Effector memory CD8-positive, alpha-beta T cell (primary cell): ENCODE measurements at places on chromosomes 7 and 10.

DNA sequence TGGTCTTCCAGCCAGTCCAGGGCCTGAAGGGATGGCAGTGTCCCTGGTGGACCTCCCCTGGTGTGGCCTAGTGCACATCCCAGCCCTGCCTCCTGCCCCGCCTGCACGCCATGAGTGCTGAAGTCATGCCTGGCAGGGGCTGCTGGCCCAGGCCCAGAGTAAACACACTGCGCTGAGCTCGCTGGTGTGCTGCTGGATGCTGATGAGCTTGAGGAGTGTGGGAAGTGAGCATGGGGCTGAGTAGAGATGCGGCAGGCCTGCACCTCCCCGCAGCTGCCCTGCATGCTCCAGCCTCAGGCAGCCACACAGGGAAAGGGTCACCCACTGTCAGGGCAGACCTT lies 43.2 kb downstream of the HTRA1 start:
- H3K27ac ChIP-seq, result peak overlapping the region; percentile 23
- H3K4me1 ChIP-seq, result peaks cover under 1% of the 10 kb centered on the region
- no peak for DNase-seq

DNA sequence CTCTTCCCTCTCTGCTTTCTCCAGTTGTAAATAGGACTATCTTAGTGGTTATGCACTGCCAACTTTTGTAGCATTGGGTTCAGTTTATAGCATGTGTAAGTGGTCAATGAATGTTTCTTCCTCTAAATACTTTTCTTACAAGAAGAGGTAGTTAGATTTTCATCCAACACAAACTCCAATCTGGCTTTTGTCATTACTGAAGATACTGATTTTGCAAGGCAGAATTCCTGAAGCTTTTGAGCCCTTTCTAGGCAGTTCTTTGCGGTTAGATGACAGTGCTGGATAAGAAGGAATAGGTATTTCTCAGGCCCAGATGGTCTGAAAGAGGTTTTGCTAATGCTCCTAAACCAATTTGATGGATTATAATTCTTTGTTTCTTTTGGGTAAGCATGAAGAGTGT lies 60.5 kb downstream of the BICC1 start:
- H3K4me1 ChIP-seq, result no peaks in the 10 kb centered on the region
- no peaks in the 10 kb centered on the region for H3K27me3 ChIP-seq
- no peak overlapping the region for H3K27ac ChIP-seq
- no peak for DNase-seq

DNA sequence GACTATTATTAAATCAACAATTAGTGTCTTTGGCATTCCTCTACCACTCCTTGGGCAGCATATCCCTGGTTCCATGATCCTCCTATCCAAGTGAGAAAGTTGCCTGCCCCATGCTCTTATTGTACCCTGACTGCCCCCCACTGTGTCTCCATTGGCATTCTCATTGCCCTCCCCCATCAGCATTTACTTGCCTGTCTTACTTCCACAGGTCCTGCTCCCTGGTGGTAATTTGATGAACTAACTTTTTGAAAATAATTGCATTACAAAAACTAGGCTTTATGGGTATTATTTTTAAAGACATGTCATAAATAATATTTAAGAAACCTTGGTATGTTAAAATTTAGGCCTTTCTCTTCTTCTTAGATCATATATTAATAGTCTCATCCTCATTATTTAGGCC lies 346.4 kb downstream of the PCLO start:
- no peaks in the 10 kb centered on the region for H3K36me3 ChIP-seq
- H3K27me3 ChIP-seq, result no peaks in the 10 kb centered on the region
- H3K4me3 ChIP-seq, result no peak overlapping the region
- H3K27ac ChIP-seq, result no peak overlapping the region
- no peaks in the 10 kb centered on the region for H3K4me1 ChIP-seq

GRCh38 chr10:99975106-99975829 lies 34.5 kb downstream of the DNMBP start:
- H3K4me3 ChIP-seq, result no peak overlapping the region
- no peak overlapping the region for H3K27ac ChIP-seq
- no peak for DNase-seq

- no peaks in the 10 kb centered on the region for H3K27me3 ChIP-seq
- DNase-seq, result no peak
- no peak overlapping the region for H3K27ac ChIP-seq
- H3K4me1 ChIP-seq, result no peaks in the 10 kb centered on the region
- no peaks in the 10 kb centered on the region for H3K36me3 ChIP-seq
- no peak overlapping the region for H3K4me3 ChIP-seq
Measured at GRCh38 chr7:89223900-89224395, 428.4 kb upstream of the TEX47 start.

DNA sequence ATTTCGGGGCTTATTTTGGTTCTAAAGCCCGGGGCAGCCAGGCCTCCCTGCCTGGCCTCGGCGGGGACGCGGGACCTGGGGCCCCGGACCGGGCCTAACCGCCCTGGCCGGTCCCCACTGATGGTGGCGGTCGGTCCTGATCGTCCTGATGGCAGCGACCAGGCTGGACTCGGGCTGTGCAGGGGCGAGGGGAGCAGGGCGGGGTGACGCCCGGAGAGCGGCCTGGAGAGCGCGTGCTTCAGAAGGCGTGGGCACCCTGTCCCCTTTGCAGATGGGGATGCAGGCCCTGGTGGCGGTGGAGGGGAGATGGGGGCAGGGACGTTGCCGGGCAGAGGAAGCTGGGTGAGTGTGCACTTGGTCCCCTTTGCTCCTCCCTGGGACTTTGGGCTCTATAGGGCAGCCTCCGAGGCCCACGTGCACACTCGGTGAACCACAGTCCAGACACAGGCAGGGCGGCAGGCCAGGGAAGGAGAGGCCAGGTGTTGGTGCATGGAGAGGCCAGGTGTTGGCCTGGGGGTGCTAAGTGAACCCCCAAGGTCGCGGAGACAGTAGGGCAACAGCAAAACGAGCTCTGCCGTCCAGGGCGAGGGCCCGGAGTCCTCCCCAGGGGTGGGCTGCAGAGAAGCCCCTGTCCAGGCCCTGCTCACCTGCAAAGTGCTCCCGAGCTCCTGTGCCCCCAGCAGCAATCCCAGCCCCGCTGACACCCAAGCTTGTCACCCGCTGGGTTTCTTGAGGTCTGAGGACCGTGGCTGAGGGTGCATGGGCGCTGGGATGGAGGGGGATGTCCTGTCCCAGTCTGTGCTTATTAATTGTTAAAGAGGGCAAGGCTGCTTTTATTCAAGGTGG lies 42.4 kb upstream of the FAM20C start:
- H3K27me3 ChIP-seq, result no peaks in the 10 kb centered on the region
- H3K27ac ChIP-seq, result peak overlapping the region; percentile 94
- no peak for DNase-seq
- H3K4me3 ChIP-seq, result peak overlapping the region; percentile 72
- peaks cover 3% of the 10 kb centered on the region for H3K4me1 ChIP-seq

DNA sequence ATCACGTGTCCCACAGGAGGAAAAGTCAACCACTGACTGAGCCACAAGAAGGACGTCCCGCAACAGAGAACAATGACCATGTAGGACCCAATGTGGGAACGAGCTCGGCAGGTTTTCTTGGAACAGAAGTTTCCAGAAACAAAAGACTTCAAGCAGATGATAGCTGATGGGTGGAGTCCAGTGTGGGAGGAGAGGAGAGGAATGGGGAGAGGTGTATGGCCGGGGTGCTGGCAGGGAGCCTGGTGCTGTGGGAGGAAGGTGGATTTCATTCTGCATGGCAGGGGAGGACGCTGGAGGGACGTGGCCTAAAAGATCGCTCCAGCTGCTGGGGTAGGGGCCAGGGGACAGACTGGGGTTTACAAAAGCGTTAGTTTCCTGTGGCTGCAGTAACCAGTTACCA lies 48.5 kb upstream of the LMTK2 start:
- peak overlapping the region; percentile 55 for H3K27ac ChIP-seq
- no peaks in the 10 kb centered on the region for H3K36me3 ChIP-seq
- no peaks in the 10 kb centered on the region for H3K4me1 ChIP-seq
- H3K4me3 ChIP-seq, result no peak overlapping the region

- H3K27ac ChIP-seq, result no peak overlapping the region
- peaks cover 78% of the 10 kb centered on the region for H3K27me3 ChIP-seq
- H3K36me3 ChIP-seq, result no peaks in the 10 kb centered on the region
Measured at GRCh38 chr10:96377816-96378294, 19.1 kb upstream of the OPALIN start.

GRCh38 chr10:31864834-31865518 lies 63.7 kb downstream of the ARHGAP12 start:
- H3K27ac ChIP-seq, result no peak overlapping the region
- H3K27me3 ChIP-seq, result no peaks in the 10 kb centered on the region
- peaks cover 12% of the 10 kb centered on the region for H3K4me1 ChIP-seq

DNA sequence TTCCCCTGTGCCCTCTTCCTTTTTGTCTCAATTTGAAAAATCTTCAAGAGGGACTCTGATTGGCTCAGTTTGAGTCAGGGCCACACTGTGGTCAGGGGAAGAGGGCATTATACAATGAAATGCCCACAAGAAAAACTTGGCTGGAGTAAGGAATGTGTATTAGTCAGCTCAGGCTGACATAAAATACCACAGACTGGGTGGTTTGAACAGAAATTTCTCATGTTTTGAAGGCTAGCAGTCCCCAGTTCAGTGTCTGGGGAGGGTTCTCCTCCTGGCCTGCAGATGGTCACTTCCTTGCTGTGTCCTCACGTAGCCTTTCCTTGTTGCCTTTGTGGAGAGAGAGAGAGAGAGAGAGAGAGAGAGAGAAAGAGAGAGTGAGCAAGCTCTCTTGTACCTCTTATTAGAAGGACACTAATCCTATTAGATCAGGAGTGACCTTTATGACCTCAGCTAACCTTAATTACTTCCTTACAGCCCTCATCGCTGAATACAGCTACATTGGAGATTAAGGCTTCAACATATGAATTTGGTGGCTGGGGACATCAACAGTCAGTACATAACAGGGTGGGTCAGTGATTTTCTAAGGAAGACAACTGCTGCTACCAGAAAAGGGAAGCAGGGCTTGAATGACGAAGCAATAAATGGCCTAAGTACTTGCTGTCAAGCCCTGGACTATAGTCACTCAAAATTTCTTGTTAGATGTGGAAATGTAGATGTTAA lies 25.8 kb upstream of the FAM13C start:
- no peaks in the 10 kb centered on the region for H3K36me3 ChIP-seq
- H3K27me3 ChIP-seq, result no peaks in the 10 kb centered on the region
- H3K4me3 ChIP-seq, result no peak overlapping the region
- H3K4me1 ChIP-seq, result no peaks in the 10 kb centered on the region
- DNase-seq, result no peak

DNA sequence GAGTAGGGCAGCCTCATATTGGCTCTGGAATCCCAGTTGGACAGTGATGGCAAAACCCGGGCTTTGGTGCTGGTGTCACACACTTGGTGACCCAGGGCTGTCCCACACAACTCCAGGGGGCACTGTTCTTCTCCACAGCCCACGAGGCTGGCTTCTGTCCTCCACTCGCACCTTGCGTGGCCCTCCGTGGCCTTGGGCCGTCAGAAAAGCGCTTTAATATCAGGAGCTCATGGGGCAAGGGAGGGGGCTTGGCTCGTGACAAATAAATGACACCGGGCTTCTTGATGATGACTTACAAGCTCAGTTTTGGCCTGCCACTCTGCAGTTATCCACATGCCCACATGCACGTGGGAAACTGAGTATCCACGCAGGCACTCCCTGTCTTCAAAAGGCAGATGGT lies 8.1 kb downstream of the DOCK1 start:
- H3K27ac ChIP-seq, result no peak overlapping the region
- DNase-seq, result no peak
- H3K36me3 ChIP-seq, result no peaks in the 10 kb centered on the region

DNA sequence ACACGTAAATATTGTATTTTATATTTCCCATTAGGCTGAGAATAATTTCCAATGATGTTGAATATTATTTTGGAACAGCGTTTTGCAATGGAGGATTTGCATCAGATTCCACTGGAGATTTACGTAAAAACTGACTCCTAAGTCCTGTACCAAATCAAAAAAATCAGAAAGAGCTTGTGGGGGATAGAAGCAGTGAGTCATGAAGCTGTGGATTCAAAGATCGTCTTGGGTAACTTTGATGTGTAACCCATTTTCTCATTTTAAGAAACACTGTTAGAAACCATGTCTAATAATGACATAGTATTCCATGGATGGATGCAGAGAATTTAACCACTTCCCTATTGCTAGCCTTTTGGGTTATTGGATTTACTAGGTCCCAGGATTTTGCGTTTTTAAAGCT lies 158.6 kb downstream of the INHBA start:
- no peaks in the 10 kb centered on the region for H3K4me1 ChIP-seq
- no peak for DNase-seq
- H3K27me3 ChIP-seq, result no peaks in the 10 kb centered on the region
- H3K36me3 ChIP-seq, result peaks cover 2% of the 10 kb centered on the region
- no peak overlapping the region for H3K4me3 ChIP-seq

DNA sequence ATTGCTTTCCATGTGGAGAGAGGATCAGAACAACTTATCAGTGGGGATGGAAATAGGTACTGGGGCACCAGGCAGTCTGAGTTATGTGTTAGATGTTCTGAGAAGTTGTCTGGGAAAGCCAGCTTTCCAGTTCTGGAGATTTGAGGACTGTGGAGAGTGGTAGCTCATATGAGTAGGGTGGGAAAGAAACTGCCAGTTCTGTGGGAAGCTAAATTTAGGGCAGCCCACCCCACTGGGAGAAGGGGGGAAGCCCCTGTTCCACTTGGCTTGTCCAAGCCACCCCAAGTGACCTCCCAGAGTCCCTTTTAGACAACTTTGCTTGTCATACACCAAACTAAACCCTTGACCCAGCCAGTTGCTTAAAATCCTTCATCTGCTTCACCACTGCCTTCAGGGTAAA lies 189.5 kb downstream of the REEP3 start:
- H3K36me3 ChIP-seq, result peaks cover 2% of the 10 kb centered on the region
- H3K27ac ChIP-seq, result peak overlapping the region; percentile 16
- no peak for DNase-seq

DNA sequence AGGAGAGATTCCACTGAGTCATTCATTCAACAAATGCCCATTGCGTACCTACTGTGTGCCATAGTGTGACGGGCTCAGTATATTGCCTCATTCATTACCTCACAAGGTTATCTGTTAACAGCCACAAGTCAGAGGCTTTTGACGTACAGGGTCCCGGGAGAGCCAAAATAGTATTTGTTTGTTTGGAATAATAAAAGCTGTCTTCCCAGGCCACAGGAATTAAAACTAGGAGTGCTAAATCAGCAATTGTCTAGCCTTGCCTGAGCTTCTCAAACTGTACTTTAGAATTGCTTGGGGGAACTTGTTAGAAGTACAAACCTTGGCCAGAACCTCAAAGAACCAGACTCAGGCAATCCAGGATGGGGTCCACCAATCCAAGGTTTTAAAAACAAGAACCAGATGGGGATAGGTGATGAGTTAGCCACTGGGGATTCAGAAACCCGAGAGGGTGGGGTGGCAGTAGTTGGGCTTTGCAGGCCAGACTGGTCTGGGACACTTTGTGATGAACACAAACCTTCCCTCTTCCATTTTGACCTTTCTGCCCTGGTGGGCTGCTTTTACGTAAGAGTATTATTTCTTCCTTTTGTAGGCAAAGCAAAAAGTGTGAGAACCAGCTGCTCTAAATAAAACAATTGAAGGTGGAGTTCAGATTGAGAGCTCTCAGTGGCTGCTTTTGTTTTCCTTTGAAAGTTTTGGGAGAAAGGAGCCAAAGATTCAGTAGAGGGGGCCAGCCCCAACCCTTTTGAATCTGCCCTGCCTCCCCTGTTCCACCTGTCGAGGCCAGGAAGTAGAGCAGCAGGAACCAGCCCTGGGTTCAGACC lies 113.0 kb upstream of the ANLN start:
- no peak for DNase-seq
- H3K27ac ChIP-seq, result no peak overlapping the region
- H3K4me3 ChIP-seq, result no peak overlapping the region
- peaks cover 18% of the 10 kb centered on the region for H3K4me1 ChIP-seq
- H3K27me3 ChIP-seq, result no peaks in the 10 kb centered on the region

GRCh38 chr10:11093771-11094736 lies 76.4 kb downstream of the CELF2 start:
- no peak overlapping the region for H3K27ac ChIP-seq
- no peaks in the 10 kb centered on the region for H3K4me1 ChIP-seq
- H3K27me3 ChIP-seq, result peaks cover 24% of the 10 kb centered on the region
- H3K4me3 ChIP-seq, result no peak overlapping the region
